CD4-positive, alpha-beta T cell treated with Interleukin-6 at 100 ng/mL for 8 hours (primary cell): ENCODE measurements at places on chromosomes 5 and 9.

DNA sequence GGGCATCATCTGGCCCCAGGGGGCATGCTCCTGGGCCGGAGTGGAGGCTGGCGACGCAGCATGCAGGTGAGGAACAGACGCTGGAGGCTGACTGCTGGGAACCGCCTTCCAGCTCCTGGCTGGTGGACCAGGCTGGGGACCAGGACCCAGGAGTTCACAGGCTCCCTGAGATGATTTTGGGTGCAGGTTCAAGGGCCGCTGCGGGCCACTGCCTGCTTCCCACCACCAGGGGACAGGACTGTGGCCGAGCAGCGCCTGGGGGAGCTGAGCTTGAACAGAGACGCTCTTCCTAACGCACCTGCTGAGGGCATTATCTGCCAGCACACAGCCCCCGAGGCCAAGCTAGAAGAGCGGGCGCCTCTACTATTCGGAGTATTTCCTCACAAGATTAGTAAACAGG is 132.1 kb upstream of the RAPGEF1 start:
- DNase-seq, result no peak

GRCh38 chr5:116575326-116576052 is 866 bp upstream of the SEMA6A start:
- no peak for DNase-seq

DNA sequence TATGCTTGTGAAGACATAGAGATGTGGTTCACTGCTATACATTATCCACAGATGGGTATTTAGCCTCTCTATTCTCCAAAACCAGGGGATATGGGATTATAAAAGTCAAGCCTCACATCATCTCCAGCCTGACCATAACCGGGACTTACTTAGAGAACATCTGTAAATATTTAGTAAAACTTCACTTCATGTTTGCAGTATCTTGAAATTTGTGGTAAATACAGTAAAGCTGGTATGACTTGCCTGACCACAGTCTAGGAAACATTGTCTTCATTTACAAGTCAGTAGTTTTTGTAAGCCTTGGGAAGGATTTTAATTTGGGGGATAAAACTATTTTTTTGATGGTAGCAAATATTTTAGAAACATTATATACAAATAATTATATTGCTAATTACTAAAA is 64.2 kb downstream of the MAST4 start:
- DNase-seq, result no peak

DNA sequence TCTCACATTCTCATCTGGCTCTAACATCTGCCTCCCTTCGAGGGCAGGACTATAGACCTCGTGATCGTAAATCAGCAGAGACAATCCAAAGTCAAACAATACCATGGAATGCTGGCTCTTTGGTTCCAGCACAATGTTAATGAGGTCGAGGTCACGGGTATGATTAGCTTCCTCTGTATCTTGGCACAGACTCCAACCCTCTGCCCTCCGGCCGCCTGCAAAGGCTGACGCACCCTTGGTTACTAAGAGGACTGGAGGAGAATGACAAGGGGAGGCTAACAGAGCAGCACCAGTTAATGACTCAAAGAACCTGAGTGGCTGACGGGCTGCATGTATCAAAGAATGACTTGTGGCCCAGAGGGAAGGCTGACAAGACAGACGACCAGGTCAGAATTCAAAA is 10.1 kb downstream of the LHFPL2 start:
- DNase-seq, result no peak

GRCh38 chr9:93959739-93960154 is 4.6 kb upstream of the BARX1 start:
- no peak for DNase-seq

DNA sequence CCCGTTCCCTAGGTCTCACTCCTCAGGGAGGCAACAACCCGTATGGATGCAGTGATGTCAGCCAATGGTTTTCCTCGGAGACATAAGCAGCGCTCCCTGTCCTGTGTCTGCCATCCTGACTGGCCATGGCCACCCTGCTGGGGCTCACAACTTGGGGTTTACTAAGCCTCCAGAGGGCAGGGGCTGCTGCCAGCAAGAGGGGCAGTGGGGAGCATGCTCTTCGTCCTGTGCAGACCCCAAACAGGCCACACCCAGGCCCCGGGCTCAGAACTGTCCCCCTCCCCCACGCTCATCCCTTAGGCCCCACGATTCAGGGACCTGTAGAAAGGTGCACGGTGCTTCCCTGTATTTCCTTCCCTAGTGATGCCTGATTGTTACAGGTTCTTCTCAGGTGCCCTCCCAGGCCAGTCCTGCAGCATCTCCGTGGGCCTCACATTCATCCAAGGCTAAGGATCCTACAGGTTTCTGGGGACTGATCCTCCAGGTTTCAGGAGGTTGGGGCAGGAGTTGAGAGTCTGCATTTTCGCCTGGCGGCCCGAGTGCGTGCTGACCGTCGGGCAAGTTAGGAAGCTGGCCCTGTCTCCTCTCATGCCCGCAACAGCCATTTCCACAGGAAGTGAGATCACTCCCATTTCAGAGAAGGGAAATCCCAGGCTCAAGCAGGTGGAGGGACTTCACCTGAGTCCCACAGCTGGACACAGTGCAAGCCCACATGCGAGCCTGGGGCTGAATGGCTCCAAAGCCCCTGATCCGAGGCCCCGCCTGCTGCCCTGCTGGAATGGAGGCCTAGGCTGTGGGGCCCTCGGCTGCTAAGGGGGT is 217.6 kb downstream of the ROR2 start:
- no peak for DNase-seq

GRCh38 chr5:65832603-65833228 is 93.7 kb upstream of the ERBIN start:
- no peak for DNase-seq

GRCh38 chr5:124704594-124705284 is 41.7 kb downstream of the ZNF608 start:
- no peak for DNase-seq

GRCh38 chr9:79699479-79699878 is 127.7 kb downstream of the TLE4 start:
- DNase-seq, result no peak

GRCh38 chr5:77798456-77798855 is 22.3 kb upstream of the TBCA start:
- DNase-seq, result no peak

- DNase-seq, result no peak
Measured at GRCh38 chr5:115435065-115435777, 109.4 kb downstream of the FEM1C start.

DNA sequence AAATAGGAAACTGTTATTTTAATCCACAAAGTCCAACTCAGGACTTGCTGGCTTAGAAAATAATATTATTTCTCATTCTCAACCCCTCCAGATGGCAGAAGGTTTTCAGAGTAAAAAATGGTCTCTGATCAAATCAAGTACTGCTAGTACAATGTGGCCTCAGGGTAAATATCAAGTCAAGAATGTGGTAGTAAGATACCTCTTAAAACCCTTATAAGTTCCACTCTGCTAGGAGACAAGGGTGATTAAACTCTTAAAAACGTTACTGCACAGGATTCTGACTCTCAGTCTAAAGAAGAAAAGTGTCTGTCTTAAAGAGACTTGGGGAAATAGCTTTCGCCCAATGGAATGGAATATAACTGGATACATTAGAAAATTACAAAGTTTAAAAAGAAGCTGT is 120.8 kb upstream of the PDE4D start:
- no peak for DNase-seq

DNA sequence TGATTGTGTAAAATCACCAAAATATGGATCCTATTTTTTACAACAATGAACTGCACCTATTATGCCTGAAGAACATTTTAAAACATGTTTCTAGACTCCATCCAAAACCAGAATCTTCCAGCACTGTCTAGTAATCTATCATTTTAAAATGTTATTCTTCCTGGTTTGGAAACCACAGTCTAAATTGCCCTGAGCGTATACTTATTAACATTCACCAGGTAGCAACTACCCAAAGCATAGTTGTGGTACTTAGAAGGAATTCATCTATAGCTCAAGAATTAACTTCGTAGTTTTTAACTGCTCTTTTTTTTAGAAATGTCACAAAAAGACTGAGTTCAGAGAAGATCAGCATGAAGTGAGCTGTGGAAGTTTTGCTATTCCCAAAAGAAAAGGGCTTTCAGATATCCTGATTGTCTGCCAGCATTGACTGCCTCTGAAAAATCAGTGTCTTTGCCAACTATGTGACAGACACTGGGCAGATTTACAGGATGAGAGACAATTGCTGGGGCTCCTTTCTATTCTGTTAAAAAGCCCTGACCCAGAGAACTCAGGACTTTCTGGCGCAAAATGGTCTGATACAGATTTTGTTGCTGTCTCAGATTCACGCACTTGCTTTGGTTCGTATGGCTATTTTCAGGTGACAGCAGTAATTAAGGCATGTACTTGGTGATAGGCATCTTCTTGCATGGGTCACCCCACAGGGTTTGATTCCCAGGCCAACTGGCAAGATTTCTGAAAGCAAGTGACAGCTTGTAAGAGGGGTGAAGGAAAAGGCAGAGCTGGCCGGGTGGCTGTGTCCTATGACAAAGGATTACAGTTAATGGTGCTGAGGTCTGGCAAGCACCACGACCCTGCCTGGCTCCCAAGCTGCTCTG is 152.5 kb upstream of the RAI14 start:
- no peak for DNase-seq

GRCh38 chr5:169956756-169957155 is 23.5 kb downstream of the INSYN2B start:
- no peak for DNase-seq

- DNase-seq, result no peak
Measured at GRCh38 chr9:105044518-105044917, 116.6 kb upstream of the ABCA1 start.

DNA sequence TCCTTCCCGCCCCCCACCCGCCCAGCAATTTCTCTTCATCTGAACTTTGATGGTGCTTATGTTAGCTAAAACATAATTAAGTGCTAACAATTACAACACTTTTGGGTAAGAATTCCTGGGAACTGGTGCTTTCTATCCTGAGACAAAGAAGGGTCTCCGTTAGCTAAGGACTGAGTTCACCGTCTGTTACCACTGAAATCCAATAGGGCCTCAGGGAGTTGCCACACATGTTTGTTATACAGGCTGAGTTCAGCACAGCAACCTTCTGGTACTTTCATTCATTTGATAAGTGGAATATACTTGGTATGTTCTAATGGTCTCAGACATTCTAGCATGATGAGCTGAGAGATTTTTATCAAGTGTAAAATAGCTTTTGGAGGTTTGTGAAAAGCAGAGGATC is 437.9 kb downstream of the EFNA5 start:
- no peak for DNase-seq

DNA sequence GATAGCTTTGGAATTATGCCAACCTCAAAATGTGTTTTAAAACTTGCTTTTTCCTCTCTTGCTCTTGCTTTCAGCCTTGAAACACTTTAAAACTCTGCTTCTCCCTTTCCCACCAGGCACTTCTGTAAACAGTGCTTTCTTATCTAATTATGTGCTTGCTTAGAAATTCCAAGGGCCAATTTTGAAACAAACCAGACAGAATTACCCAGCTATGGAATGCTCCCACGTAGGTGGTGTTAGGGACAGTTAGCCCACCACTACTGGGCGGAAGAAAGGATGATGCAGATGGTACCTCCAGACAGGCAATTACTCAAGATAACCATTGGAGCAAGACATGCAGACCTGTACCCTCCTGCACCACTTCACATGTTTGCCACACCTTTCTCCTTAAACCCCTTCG is 523.0 kb upstream of the PTPRD start:
- DNase-seq, result no peak

DNA sequence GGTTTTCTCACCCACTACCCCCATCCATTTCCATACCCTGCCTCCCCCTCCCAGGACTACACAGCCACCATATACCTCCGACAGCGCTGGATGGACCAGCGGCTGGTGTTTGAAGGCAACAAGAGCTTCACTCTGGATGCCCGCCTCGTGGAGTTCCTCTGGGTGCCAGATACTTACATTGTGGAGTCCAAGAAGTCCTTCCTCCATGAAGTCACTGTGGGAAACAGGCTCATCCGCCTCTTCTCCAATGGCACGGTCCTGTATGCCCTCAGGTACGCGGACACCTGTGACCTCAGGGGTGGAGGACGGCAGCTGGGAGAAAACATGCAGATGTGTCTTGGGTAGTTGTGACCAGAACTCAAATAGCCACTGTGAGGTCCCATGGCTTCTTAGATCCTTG is 11.6 kb downstream of the GABRP start:
- no peak for DNase-seq

DNA sequence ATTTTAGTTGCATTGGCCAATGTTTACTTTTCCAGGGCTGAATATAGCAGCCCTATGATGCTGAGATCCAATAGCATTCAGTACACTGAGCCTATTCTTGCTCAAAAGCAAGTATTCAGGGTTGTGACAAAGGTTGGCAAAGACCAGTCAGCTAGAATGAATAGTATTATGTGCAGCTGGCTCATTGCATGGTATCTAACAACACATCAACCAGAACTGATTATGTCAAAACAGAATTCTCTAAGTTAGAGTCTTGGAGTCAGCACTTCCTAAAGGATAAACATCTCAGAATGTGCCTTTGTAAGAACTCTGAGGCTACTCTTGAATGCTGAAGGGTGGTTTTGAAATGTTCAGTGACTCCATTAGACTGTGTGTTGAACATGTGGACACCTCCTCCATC is 774.5 kb upstream of the RGMB start:
- no peak for DNase-seq

- DNase-seq, result no peak
Measured at GRCh38 chr5:68046445-68046844, 169.1 kb upstream of the PIK3R1 start.

DNA sequence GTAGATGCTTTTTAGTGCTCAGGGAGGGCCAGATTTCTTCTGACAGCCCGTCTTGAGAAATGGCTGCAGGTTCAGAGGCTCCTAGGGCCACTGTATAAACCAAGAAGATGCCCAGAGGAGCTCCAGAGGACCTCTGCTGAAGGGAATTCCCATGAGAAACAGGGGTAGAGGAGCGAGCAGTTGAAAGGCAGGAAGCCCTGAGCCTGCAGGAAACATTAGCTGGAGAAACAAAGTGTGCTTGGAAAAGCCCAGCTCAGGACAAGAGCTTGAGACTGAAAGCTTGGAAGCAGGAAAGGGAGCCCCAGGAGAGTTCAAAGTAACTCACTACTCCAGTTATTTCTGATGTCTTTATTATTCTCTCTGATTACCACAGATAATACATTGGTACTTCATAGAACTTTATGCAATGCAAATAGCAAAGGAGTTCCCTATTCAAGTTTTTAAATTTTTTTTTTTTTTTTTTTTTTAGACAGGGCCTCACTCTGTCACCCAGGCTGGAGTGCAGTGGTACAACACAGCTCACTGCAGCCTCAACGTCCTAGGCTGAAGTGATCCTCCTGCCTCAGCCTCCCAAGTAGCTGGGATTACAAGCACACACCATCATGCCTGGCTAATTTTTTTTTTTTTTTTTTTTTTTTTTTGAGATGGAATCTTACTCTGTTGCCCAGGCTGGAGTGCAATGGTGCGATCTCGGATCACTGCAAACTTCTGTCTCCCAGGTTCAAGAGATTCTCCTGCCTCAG is 16.5 kb downstream of the HBEGF start:
- DNase-seq, result no peak

DNA sequence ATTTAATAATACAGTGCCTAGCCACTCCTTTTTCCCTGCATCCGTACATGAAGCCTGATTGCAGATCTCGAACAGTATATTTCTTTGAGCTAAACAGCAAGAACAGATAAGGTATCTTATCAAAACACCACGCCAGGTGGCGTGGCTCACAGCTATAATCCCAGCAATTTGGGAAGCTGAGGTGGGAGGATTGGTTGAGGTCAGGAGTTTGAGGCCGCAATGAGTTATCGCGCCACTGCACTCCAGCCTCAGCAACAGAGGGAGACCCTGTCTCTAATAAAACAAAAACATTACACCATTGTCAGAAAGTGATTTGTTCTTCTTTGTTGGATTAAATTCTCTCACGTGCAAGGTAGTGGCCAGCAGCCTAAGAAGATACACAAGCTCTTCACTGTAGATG is 291.2 kb upstream of the DMRT1 start:
- DNase-seq, result no peak

GRCh38 chr5:35483191-35483590 is 134.5 kb upstream of the SPEF2 start:
- no peak for DNase-seq
